ENCODE measurements at places on chromosomes 16 and 17.

- no peak for DNase-seq
Measured at GRCh38 chr16:88528902-88529318, 41.3 kb upstream of the ZC3H18 start.

GRCh38 chr17:57464191-57464864 is 208.0 kb downstream of the MSI2 start:
- no peak for DNase-seq

DNA sequence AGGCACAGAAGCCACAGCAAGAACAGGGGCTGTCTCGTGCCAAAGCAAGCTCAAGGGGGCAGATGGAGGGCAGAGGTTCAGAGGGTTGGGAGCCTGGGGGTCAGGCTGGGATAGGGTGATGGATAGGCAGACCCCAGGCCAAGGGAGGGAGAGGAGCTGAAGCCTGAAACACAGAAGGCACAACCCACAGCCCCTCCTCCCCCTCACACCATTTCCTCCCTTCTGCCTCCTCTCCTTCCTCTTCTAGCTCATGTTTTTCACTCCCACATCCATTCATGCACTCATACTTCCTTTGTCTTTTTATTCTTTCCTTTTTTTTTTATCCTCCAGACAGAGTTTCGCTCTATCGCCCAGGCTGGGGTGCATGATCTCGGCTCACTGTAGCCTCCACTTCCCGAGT is 61.1 kb downstream of the SOCS1 start:
- DNase-seq: no peak

DNA sequence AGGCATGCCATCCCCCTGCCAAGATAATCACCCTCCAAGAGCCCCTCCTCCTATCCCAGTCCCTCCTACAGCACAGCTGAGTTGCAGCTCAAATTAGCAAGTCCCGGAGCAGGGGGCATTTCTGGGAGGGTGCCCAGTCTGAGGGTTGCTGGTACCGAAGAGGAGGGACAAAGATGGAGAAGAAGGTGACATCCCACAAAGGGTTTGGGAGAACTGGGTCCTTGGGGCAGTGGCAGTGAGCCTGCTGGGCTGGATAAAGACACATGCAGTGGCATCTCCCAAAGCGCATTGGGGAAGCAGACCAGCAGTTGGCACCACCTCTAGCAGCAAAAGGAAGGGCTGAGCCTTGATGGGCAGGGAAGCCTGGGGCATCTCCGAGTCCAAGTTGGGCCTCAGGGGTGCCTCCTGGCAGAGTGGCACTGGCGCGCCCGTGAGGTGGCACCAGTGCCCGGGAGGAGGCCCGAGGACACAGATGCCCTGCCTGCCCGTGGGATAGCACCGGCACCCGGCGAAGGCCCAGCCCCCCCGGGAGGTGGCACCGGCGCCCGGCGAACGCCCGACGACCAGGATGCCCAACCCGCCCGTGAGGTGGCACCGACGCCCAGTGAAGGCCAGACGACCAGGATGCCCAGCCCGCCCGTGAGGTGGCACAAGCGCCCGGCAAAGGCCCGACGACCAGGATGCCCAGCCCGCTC is 622 bp downstream of the TOM1L2 start:
- DNase-seq: no peak

DNA sequence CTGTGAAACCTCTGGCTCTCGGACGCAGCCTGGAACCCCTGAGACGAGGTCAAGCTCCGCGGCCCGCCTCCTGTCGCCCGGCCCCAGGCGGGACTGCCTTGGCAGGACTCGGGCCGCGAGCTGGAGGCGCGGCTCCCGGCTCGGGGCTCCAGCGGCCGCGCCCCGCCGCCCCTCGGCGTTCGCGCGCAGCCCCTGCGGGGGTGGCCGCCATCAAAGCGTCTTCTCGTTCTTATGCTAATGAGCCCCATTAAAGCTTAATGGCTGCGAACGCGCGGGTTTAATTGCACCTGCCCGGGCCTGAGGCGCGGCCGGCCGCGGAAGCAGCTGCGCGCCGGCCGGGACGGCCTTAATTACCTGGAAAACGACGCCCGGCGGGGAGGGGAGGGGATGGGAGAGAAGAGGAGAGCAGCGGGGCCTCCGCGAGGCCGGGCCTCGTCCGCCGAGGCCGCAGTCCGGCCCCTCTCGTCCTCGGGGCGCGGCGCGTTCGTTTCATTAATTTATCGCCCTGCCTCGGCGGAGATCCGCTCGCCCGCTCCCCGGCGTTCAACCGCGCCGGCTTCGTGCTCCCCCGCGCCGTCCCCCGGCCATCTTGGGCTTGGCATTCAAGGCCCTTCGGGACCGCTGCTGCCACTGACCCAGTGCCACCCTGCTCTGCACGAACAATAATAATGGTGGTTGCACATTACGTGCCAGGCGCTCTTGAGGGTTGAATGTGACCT is 19.2 kb downstream of the RAI1 start:
- no peak for DNase-seq

GRCh38 chr16:22938647-22939046 is 124.7 kb downstream of the HS3ST2 start:
- no peak for DNase-seq

DNA sequence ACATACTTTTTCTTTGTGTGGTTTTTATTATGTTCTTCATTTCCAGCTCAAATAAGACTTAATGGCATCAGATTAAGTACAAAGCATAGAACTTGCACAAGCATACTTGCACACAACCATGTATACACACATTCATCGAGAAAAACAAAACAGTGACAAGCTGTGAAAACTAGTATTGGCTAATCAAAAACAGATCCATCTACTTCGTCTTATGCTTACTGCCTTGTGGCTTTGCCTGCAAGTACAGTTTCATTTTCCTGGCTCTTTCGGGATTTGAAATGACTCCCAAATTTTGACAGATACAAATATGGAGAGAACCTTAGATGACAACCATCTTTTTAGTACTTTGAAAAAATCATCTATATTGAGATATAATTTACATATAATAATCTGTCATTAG is 338.3 kb downstream of the BCAS3 start:
- no peak for DNase-seq

DNA sequence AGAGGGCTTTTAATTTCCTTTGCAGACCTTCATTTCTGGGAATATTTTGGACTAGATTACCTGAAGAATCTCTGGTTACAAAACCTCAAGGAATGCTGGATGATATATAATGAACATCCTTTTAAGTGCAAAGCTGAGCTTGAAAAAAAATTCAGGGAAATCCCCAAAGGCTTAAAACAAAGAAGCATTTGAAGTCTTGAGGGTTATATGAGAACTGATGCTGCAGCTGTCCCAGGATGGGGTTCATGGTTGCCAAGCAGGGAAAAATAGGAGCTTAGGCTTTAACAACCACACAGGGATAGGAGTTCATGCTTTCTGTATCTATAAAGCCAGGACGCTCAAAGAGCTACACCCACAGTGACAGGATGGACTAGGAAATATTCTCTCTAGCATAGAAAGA is 150.4 kb upstream of the IRX5 start:
- no peak for DNase-seq

All from stimulated activated CD8-positive, alpha-beta memory T cell treated with anti-CD3 and anti-CD28 coated beads, Interleukin-4, amount 100 ng/mL, for 24 hours (primary cell).